Dermis blood vessel endothelial cell (primary cell): ENCODE measurements at places on chromosomes 5 and 9. TPM values are rescaled to one million over a fixed set of nuclear protein-coding genes. Genes with fewer than 3 reads are reported as not detected.
A peak's percentile ranks its signal among the peaks of the same experiment; 100 is the strongest.

Gene CDX1
- total RNA-seq, result not detected in 2 replicates

Gene RPS14
- total RNA-seq, result 1,615 and 3,652 TPM in 2 replicates

DNA sequence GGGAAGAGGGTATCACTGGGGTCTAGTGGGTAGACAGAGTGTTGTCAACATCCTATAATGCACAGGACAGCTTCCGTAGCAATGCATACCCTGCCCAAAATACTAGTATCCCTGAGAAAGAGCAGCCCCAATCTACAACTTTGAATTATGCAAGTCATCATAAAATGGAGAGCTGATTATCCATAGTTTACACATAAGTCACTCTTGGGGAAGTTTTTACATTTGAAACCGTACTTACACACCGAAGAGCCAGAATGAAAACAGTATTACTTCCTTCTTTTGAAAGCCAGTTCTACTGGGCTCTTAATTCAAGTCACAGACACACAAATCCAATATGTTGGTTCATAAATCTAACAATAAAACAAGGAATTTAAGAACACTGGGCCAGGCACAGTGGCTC lies 21.6 kb downstream of the RNF145 start:
- no peak for DNase-seq

DNA sequence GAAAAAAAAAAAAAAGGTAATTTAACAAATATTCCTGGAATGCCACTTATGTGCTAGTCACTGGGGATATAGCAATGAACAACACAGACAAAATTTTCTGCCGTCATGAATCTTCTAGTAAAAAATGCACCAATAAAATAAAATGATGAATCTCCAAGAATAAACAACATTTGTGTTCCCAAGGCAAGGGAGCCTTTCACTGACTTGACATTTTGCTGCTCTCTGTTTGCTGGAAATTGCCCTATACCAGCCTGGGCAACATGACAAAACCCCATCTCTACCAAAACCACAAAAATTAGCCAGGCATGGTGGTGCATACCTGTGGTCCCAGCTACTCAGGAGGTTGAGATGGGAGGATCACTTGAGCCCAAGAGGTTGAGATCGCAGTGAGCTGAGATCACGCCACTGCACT lies 64.5 kb upstream of the ERBIN start:
- DNase-seq, result no peak

- DNase-seq, result no peak
Measured at GRCh38 chr5:89236900-89237299, 353.9 kb upstream of the MEF2C start.

DNA sequence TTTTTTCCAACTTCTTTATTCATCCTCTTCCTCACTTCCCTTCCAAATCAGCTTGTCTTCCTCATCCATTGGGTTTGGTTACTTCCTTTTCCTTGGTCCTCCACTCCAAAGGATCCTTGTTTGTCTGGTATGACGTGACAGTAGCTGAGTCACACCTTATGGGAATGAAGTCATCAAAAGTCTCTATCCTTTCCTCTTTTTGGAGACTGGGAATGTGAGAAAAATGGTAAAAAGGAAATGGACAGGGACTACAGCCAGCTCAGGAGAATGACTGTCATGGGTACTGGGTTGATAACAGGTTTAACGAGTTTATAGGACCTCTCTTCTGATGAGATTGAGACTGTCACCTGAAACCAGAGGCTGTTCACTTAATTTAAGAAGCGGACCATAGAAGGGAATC lies 76.2 kb upstream of the MYO10 start:
- peak; percentile 28 for DNase-seq
